GM12865 (cell line): ENCODE measurements at places on chromosomes 4 and X.

GRCh38 chr4:122621016-122621507, at the start of gene IL21:
TSS of gene IL21 (minus strand) at chr4:122621066. CDS start at chr4:122621011, 55 bp downstream.
- no peak for DNase-seq

GRCh38 chr4:16853640-16854039, 44.8 kb downstream of the LDB2 start:
- no peak for DNase-seq

GRCh38 chrX:109635146-109635545, 10.2 kb upstream of the KCNE5 start:
- DNase-seq, result peak; percentile 7

GRCh38 chr4:172666711-172667368, 501.8 kb upstream of the GALNT7 start:
- DNase-seq, result peak; percentile 24

DNA sequence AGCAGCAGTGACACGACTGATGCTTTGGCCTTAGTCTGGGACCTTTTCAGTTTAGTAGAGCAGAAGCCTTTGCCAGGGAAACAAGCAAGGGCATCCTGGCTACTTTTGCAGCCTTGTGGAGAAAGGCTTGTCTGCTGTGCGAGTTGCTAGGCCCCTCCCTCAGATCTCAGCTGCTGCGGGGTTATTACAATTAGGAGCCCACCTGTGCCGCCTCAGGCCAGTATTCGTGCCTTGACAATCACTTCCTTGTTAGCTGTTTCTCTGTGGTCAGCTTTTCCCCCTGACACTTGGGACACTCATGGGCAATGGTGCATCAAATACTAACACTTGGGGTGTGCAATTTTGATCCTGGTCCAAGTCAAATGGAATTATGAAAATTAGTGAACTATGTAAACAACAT, 67.9 kb downstream of the SH2D1A start:
- DNase-seq, result no peak

DNA sequence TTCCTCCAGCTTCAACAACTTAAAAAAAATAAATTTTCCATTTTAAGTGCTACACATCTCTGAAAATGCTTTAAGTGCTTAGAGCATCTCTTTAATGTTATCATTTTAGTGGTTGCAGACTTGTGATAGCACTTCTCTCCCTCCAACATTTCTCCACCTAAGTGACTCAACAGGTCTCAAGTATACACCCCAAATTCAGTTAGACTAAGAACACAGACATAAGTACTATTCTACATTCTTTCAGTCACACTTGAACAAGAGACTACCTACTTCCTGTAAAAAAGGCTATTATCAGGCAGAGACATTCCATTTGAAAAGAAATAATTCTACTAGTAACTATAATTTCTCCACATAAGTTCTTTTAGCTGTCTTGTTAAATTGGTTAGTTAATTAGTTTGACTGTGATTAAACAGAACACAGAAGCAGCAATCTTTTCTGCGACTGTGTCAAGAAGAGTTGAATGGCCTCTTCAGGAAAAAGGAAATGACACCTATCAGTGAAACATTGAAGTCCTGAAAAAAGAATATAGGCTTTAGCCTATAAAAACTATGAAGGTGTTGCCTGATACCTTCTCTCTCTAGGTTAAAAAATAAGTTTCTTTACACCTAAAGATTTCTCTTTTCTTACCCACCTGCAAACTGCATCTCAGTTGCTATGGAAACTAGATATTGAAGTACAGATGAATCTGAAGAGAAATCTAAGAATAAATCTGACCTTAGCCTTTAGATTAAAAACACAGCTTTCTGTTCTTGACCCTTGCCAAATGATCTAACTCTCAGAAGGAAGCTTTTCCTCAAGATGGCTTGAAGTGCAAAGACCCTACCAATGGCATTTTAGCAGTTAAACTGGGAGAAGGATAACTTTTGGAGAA, 18.0 kb downstream of the NAF1 start:
- no peak for DNase-seq
